ENCODE measurements at places on chromosomes 1 and 21.

- no peak for DNase-seq
Measured at GRCh38 chr1:28582248-28582615, 9.8 kb upstream of the RAB42 start.

DNA sequence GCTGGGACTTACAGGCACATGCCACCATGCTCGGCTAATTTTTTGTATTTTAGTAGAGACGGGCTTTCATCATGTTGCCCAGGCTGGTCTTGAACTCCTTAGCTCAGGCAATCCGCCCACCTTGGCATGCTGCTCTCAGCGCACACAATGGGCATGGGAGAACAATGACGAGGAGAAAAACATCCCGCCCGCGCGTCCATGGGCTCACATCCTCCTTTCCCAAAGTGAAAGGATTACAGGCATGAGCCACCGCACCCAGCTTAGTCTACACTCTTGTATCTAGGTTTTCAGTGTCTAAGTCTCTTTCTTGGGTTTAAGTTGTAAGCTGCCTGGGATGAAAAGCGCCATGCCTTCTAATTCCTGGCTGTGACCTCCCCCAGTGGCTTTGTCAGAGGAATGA, 37.9 kb downstream of the CDK18 start:
- DNase-seq: no peak

DNA sequence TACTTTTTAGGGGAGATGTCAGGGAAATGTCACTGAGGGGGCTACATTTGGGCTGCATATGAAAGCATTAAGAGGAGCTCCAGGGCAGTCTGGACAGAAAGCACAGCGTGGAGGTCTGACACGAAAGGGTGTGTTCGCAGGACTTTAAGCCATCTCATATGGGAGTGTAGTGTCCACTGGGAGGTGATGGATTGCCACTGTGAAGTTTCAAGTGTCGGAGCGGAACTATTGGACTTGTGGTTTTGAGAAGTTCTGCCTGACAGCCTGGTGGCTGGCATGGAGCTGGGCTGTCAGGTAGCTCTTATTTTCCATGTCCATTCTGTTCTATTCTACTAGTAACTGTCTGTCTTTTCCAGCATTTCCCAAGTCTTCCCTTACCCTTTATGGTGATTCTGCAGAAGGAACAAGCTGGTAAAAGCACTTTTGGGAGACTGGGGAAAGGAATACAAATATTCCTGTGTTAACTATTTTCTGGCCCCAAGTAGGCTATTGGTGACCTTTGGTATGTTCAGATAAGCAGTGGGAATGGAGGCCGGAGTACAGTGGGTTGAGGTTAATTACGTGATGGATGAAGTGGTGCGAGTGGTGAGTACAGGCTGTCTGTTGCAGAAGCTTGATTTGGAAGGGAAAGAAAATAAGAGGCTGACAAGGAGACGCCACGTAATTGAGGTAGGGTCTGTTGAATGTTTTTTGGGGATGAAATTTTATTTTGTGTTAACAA, 19.3 kb downstream of the B3GALT5 start:
- no peak for DNase-seq

DNA sequence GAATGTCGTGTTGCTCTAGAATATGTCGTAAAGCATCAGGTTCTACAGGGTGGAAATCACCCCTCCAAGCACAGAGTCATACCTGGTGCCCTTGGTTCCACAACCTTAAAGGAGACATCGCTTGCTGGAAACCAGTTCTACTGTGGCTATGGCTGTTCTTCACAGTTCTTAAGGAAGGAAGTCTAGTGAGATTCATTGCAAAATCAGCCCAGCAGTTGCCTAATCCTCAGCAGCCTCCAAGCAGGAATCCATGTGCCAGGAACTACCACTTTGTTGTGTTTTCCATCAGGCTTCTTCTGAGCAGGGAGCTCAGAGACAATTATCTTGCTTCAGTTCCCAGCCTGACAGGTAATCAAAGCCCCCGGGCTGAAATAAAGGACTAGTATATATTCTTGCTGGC, 45.0 kb upstream of the SLC35F3 start:
- DNase-seq: no peak

DNA sequence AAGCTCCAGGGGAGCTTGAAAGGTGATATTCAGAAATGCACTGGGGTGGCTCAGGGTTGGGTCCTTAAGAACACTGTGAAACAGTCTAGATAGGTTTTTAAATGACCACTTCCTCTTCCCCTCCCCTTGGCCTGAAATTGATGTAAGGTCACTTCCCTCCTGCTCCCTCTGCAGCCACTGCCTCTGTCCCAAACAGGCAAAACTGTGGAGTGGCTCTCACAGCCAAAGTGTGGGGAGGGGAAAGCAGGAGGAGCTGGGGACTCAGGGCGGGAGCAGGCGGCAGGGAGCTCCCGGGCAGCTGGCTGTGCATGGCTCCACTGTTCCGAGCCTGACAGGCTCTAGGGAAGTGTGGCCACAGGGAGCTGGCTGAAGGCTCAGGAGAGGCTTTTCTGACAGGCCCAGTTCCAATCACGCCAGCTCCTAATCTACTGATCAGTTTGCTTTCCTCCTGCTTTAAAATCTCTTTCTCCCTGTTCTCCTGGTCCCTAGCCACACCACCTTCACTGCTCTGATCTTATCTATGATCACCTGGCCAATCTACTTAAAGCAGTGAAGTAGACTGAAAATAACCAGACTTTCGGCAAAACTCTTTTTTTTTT, 5.1 kb upstream of the CSRP1 start:
- DNase-seq: no peak
